ENCODE measurements at places on chromosomes 11 and 22.

DNA sequence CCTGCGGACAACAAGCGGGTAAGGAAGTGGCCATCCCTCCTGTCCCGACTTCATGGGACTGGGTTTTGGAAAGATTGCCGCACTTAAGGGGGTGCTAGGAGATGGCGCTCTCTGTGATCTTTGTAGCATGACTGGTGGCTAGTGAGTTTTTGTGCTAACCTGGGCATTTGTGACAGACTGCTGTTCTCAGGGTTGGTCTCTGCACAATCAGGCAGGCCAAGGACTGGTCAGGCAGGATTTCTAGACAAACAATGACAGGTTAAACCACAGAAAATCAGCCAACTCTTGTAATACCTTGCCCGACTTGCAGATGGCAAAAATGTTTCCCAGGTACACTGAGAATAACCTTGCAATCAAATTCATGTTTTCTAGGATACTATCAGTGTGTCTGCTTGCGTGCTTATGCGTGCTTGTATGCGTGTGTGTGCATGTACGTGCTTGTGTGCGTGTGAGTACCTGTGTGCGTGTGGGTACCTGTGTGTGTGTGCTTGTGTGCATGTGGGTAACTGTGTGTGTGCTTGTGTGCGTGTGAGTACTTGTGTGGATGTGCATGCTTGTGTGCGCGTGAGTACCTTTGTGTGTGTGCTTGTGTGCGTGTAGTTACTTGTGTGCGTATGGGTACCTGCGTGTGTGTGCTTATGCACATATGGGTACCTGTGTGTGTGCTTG lies 25.6 kb upstream of the SORL1-AS1 start:
- DNase-seq = no peak

DNA sequence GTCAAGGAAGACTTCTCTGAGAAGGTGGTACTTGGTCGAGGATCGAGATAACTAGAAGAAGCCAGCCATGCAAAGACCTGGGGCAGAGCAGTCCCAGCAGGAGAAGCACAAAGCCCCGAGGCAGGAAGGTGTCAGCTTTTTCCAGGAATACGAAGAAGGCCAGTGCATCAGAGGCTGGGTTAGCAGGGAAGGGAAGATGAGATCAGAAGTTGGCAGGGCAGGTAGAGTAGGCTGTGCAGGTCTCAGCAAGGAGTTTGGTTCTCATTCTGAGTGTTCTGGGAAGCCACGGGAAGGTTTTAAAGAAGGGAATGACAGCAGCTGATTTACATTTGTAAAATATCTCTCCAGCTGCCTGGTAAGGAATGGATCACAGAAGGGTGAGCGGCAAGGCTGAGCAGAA lies 111.3 kb downstream of the TENM4 start:
- DNase-seq = no peak

- DNase-seq = peak; percentile 64
Measured at GRCh38 chr22:40898850-40899357, 37.0 kb upstream of the DNAJB7 start.

- DNase-seq = no peak
Measured at GRCh38 chr11:128921793-128922192, 20.9 kb downstream of the TP53AIP1 start.

DNA sequence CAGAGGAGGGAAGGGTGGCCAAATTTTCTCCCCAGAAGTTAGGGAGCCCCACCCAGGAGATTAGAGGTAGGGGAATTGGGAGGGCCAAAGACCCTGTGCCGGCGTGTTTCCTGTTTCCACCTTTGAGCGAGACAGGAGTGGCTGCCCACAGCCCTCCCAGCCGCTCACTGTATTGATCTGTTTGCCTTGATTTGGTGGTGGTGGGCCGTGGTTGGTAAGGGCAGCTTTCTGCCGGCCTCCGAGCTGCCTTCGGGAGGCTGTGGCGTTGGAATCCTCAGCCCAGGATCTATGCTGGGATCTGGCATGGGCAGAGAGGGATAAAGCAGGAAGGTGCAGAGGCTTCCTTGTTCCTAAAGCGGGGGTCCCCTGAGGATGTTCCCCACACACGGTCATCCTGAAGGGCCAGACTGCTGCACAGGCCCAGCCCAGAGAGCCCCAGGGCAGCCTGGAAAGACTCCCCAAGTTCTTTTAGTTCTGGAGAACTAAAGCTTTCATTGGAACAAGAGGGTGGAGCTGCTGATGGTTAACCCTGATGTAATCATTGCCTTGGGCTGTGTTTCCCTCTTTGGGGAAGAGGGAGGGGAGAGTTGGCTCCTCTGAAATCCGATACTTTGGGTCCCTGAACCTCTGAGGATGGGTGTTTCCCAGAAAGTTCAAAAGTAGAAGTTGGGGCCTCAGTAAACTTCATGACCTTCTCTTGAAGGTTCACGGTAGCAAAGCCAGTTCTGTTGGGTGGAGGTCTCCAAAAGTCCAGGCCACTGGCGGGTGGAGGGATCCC lies 7.2 kb downstream of the FAM83F start:
- no peak for DNase-seq

DNA sequence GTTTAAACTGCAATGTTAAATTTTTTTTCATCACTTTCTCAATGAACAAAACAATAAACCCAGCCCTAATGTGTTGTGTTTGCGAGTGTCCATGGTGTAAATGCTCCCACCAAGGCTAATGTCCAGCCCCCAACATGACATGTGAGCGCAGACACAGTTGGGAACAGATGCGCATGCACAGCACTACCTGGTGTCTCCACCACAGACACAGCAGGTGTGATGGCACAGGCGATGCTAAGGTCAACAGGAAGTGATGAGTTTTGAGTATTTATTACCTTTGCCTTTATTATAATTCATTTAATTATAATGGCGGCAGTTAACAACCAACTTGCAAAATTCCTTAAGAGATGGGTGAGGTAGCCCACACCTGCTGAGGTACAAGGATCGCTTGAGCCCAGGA lies 42.9 kb downstream of the MICAL3 start:
- DNase-seq = no peak

DNA sequence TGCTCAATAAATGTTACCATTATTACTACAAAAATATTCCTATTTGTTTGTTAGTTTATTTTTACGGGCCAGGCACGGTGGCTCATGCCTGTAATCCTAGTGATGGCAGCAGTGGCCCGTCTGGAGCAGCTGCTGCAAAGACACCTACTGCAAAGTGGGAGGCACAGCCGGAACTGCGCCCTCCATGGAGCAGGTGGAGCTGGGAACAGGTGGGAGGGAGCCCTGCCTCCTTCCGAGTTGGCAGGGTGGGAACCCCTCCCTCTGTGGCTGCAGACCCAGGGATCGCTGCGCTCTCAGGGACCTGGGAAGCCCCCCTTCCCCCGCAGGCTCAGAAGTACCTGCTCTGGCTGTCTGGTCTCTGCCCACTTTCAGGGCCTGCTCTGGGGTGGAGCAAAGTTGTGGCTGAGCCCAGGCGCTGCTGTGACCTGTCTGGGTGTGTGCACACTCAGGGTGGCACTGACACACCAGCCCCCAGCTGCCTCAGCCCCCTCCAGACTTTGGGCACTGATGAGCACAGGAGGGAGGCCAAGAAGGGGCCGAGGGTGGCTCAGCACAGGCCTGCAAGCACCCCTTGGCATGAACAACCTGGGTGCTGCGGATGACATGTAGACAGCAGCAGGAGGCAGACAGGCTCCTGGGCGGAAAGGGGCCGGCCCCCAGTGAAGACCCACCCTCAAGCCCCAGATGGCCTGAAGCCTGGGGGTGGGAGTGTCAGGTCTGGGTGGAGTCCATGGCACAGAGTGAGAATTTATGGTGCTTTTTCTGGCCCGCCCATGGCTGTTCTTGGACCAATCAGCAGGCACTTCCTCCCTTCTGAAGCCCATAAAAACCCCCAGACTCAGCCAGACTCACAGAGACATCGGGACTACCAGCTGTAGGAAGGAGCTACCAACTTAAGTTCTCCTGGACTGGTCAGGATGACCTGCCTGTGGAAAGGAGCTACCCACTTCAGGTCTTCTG lies 103.7 kb upstream of the CLMP start:
- DNase-seq = no peak

- DNase-seq = no peak
Measured at GRCh38 chr22:45476814-45477213, 25.9 kb upstream of the FBLN1 start.

DNA sequence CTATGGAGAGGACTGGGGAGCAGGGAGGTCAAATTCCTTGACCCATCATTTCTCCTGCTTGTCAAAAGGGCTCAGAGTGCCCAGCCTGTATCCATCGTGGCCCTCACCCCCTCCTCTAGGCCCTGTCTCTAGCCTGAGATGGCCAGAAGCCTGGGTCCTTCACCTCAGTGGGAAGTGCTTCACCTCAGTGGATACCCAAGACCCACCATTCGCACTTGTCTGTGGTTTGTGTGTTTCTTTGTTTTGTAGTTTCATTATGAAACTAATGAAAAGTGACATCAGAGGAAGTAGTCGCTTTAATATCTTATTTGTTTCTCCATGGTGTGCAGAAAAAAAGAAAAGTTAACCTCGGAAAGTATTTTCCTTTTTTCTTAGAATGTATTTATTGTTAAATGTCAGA lies 194.0 kb upstream of the CADM1 start:
- DNase-seq = no peak

DNA sequence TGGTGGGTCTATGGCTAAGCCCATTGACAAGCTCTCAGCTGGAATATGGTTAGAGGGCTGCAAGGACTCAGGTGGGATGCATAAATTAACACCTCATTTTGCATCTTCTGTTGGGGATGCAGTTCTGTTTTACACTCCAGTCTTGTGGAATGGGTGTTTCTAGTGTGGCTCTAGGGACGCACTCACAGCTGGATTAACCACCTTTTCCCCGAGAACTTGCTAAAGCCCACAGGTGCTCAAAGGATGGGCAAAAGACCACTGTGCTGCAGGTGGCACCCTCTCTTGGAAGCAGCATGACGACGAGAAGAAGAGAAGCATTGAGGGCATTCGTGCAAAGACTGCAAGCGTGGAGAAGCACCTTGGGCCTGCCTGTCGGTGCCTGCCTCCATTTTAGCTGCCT lies 6.9 kb downstream of the BARX2 start:
- no peak for DNase-seq

DNA sequence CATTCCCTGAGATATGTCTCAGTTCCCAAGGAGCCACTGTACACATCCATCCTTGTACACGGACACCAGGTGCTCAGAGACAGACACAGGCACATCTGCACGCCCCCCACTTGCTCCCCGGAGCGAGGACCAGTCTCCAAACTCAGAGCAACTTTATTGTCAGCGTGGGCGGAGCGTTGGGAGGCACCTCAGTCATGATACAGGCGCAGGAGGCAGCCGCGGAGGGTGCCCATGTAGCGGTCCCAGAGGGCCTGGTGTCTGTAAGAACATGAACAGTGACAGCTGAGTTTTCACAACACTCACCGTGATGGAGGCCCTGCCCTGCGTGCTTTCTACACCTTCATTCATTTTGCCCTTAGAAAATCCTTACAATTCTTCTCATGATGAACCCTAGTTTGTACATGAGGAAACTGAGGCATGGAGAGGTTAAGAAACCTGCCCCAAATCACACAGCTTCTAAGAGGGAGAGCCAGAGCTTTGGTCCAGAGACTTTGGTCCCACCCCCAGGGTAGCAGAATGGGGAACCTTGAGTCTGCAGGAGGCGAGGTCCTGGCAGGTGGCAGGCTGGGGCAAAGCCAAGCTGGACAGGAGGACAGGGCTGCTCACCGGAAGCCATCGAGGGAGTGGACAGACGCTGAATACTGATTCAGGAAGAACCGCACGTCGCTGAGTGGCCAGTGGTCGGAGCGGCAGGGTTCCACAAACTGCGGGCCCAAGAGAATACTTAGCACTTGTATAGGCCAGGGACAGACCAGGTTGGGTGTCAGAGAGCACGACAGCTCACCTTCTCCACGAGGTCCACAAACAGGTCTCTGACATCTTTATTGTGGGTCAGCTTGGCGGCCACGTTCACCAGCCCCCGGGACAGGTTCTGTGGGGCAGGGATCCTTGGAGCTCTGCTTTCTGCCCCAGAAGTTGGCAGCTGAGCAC lies 4.2 kb downstream of the FIBP start:
- no peak for DNase-seq

- DNase-seq = peak; percentile 79
Measured at GRCh38 chr11:86818462-86819192, 18.3 kb downstream of the PRSS23 start.

GRCh38 chr11:91470656-91471055 lies 754.0 kb upstream of the FAT3 start:
- peak; percentile 9 for DNase-seq

DNA sequence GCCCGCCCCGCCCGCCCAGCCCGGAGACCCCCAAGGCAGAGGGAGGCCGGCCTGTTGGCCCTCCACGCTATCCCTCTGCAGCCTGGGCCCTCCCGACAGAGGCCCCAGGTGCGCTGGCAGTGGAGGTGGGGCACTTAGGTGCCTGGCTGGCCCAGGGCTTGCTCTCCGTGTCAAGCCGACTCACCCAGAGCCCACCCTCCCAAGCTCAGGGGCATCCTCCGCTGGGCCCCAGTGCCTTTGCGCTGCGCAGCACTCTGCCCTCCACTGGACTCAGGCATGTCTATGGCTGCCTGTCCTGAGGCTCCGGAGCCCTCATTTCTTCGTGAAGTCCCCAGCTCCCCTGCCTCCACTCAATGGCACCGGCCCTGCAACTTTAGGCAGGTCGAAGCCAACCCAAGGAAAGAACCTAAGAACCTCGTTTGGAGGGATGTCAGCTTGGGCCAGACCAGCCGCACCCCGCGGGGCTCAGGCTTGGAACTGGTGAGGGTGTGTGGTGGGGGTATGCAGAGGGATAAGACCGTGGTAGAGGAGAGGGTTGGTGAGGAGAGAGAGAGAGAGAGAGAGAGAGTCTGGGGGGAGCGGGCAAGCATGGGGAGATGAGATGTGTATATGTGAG lies 6.1 kb downstream of the SMIM45 start:
- no peak for DNase-seq

- DNase-seq = no peak
Measured at GRCh38 chr11:117833401-117833891, 8.9 kb upstream of the FXYD2 start.

- DNase-seq = no peak
Measured at GRCh38 chr22:49398115-49398514, 429.6 kb downstream of the BRD1 start.

GRCh38 chr11:110530900-110531741 lies 101.4 kb downstream of the FDX1 start:
- DNase-seq = no peak

DNA sequence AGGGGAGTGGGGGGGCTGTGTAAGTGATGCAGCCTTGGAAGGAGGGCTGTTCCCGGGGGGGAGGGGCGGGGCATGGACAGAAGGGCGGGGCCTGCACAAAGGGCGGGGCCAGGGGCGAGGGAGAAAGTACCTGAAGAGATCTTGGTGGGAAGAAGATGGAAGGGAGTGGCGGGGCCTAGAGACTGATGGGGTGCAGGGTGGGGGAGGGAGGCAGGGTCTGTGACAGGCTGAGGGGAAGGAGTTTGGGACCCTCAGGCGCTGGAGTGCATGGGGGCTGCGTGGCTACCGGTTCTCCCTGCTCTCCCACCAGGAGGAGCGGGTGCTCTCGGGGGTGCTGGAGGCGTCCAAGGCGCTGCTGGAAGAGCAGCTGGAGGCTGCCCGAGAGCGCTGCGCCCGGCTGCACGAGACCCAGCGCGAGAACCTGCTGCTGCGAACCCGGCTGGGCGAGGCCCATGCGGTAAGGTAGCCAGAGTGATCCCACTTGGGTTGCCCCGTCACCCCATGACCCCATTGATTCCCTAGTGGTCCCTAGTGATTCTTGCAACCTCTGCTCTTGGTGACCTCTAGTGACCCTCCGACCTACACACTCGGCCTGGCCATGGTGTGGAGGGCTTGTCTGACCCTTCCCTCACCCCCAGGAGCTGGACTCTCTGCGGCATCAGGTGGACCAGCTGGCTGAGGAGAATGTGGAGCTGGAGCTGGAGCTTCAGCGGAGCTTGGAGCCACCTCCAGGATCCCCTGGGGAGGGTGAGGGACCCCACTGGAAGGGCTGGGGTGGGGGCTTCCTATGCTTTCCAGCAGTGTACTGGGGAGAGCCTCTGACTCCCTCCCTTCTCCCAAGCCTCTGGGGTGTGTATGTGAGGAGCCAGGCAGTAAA lies 3.1 kb downstream of the CCDC88B start:
- no peak for DNase-seq

GRCh38 chr11:62752994-62753735 lies 795 bp downstream of the ZBTB3 start:
- DNase-seq = no peak
